GM23248 (cell line): ENCODE measurements at places on chromosomes 3 and 15.

DNA sequence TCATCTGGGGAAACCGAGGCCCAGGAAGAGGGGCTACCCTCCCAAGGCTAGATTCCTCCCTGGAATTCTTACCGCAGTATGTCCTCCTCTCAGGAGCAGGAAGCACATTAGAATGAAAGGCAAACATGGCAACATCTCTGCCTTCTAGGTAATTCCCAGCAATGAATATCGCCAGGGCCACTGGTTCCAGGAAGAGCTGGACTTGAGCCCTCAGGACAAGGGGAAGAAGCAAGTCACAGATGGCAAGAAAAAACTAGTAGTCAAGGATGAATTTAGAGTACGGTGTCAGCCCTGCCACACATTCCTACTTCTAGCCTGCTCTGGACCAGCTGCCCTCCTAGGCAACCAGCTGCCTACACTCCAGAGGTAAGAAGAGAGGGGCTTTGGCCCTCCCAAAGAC is 42.9 kb downstream of the MEGF11 start:
- DNase-seq, result no peak

- DNase-seq, result no peak
These were observed 730.2 kb upstream of the DPPA4 start for GRCh38 chr3:110067527-110067926.

GRCh38 chr3:10173926-10174435 is 9.3 kb downstream of the IRAK2 start:
- DNase-seq, result peak; percentile 97

DNA sequence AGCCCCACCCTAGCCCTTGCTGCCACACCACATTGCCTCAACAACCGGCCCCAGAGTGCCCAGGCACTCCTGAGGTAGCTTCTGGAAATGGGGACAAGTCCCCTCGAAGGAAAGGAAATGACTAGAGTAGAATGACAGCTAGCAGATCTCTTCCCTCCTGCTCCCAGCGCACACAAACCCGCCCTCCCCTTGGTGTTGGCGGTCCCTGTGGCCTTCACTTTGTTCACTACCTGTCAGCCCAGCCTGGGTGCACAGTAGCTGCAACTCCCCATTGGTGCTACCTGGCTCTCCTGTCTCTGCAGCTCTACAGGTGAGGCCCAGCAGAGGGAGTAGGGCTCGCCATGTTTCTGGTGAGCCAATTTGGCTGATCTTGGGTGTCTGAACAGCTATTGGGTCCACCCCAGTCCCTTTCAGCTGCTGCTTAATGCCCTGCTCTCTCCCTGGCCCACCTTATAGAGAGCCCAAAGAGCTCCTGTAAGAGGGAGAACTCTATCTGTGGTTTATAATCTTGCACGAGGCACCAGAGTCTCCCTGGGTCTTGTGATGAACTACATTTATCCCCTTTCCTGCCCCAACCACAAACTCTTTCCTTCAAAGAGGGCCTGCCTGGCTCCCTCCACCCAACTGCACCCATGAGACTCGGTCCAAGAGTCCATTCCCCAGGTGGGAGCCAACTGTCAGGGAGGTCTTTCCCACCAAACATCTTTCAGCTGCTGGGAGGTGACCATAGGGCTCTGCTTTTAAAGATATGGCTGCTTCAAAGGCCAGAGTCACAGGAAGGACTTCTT is 39.1 kb downstream of the MESD start:
- DNase-seq, result no peak

DNA sequence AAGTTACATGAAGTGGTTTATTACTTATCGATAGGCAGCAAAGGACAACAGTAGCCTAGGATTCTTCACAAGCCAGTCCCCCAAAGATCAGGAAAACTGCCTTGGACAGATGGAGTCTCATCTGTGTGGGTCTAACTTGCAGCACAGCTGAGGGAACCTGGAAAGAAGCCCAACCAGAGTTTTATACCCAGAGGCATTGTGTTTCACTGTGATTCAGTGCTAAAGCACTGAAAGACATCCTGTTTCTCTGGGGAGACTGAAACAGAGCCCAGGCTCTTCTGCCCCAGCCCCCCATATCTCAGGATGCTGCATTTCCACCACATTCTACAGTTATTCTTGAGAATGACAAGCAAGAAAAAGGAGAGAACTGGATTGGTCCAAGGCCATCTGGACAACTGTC is 48.2 kb upstream of the PYDC2 start:
- peak; percentile 90 for DNase-seq

DNA sequence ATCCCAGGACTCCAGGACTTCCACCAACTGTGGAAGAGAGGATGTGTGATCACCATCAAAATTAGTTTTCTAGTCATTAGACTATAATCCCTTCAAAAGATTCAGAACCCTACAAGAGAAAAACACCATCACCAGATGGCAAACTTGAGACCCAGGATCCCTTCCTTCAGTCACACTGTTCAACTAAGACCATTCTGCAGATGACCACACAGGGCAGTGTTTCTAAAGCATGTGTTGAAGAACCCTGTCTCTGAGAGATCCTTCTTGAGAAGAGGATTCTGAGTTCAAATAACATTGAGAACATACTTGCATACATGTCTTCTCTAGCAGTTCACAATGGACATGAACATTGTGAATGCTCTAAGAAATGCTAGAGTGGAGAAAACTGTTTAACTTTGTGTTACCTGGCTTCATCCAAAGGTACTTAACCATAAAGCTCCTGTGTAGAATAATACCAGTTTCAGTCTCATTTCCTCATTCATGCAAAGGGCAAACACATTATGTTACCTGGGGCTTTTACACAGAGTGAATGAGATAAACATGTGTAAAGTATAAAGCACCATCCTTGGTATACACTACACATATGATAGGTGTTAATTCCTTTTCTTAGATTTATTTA is 2.4 kb upstream of the ADGRG7 start:
- no peak for DNase-seq

GRCh38 chr3:113128386-113129015 is 82.9 kb upstream of the BOC start:
- DNase-seq, result peak; percentile 45

DNA sequence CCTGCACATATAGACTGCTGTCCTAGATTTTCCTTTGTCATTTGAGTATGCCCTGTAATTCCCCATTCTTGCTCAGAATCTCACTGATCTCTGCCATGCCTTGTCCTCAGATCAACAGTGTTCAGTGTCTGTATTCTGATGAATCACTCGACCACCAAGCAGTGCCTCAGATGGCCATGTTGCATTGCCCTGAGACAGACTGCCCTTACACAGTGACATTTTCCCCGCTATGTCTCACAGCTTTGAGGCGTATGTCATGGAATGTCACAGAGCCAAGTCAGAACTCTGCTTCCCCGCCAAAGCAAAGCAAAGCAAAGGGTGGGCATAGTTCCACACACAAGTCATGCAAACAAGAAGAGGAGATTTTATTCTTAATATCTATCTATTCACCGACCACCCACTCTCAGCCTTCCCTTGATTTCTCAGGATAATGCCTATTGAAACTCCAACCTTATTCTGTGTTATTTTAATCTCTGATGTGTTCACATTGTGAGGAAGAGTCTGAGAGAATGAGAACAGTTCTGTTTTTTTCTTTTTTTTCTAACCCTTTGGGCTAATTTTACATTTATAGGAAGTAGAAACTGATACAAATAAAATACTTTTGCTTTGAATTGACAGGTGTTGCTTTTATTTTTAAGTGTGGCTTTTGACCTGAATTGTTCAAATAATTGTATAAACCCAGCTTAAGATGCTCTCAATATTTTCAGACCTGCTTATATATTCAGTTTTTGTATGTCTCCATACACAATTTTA is 16.9 kb upstream of the PSMD6 start:
- peak; percentile 23 for DNase-seq

- DNase-seq, result no peak
These were observed 156.8 kb upstream of the ADAMTS9 start for GRCh38 chr3:64844558-64844957.

DNA sequence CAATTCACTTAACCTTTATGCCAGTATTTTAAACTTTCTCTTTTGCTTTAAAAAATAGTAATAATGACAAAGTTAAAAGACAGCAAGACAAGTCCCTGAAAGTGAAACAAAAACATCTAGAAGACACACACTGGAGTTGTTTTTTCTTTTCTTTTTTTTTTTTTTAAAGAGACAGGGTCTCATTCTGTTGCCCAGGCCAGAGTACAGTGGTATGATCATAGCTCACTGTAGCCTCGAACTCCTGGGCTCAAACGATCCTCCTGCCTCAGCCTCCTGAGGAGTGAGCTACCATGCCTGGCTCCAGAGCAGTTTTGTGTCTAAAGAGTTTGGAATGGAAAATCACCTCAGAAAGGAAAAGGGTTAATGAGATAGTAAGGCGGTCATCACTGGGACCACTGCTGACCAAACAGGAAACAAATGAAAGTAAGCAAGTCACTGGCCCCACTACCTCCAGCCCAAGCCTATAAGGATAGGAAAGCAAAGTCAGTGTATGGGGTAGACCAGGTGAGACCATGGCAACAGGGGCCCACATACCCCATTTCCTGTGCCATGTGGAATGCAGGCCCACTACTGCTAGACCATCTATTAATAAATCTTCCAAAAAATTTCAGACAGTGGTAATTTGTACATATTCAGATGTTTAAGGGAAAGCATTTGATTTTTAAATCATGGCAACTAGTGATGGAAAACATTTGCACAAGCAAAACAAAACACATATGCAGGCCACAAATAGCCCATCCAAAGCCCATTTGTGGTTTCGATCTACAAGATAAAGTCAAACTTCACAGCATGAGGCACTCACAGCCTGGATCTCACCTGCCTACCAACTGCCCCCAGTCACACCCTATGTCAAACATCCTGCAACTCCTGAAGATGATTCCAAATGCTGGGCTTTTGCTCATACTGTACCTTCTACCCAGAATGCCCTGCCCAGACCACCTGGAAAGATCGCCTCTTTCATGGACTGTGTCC is 62.6 kb downstream of the OSBPL10 start:
- peak; percentile 19 for DNase-seq

DNA sequence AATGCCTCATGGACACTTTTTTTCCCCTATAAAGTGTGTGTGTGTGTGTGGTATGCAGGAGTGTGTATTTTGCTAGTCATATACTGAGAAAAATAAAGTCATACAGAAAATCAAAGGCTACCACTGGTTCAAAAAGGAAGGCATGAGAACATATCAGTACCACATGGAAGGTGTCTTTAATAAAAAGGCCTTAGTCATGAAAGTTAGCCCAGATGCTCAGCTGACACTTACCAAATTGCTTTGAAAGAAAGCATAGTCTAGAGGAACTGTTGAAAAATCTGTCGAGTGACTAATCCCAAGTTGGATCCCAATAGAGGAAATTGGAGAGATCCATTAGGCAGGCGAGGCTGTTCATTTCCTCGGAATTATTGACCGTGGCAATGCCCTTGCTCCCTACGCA is 432.9 kb upstream of the CFAP20DC start:
- DNase-seq, result peak; percentile 74

DNA sequence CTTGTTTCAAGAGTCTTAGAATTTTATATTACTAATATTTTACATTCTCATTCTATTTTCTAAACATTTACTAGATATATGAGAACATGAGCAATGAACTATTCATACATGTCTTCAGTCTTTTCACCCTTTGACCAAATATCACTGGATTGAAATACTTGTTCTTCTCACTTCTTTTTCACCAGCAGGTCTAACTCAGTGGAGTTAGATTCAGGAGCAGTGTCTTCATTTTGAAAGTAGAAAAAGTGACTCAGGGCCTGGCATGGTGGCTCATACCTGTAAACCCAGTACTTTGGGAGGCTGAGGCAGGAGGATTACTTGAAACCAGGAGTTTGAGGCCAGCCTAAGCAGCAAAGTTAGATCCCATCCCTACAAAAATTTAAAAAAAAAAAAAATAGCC is 70.8 kb downstream of the USP13 start:
- DNase-seq, result no peak

DNA sequence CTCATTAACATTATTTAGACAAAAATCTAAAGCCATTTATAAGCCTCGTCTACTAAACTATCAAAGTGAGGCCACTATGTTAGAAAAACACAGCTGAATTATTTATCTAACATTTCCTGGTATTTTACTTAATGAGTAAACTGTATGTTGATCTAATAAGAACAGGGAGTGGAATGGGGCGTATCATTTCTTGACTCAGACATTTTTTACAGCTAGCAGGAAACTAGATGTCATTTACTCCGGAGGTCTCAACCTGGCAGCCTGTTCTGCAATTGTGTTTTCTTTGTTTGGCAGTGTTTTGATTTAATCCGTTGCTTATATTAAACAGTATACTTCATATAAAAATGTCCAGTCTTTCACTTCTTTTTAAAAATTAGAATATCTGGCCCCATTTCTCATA is 79.1 kb upstream of the ABI3BP start:
- no peak for DNase-seq
